Inflammatory macrophage (primary cell): ENCODE measurements at places on chromosomes 1 and 21.
A peak's percentile ranks its signal among the peaks of the same experiment; 100 is the strongest.

- DNase-seq: no peak
These were observed 27.0 kb downstream of the DISC1 start for GRCh38 chr1:231653632-231654031.

DNA sequence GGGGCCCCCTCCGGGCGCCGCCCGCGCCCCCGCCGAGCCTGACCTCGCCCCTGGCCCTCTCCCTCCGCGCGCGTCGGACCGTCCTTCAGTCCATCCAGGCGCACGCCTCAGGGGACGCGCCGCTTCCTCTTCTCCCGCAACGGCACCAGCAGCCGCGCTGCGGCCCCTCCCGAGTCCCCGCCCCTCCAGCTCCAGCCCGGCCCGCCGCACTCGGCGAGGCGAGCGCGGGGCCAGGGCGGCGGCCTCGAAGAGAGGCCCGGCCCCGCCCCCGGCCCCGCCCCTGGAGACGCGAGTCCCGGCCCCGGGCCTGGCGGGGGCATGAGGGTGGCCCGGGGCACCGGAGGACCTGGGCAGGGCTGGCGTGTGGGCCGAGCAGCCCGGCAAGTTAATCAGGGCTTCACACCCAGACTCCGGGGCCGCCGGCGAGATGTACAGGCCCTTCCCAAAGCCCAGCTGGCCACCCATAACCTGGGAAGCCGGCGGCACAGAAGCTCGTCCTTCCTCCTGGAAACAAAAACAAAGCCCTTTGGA, at the start of gene IGSF3:
Gene IGSF3, minus strand, starts transcription at position 159 of the 531 bp plus-strand sequence. CDS start 1,407 bp downstream, outside the sequence.
- DNase-seq: peak; percentile 62

- DNase-seq: no peak
These were observed 3.0 kb downstream of the USP1 start for GRCh38 chr1:62439652-62440371.

DNA sequence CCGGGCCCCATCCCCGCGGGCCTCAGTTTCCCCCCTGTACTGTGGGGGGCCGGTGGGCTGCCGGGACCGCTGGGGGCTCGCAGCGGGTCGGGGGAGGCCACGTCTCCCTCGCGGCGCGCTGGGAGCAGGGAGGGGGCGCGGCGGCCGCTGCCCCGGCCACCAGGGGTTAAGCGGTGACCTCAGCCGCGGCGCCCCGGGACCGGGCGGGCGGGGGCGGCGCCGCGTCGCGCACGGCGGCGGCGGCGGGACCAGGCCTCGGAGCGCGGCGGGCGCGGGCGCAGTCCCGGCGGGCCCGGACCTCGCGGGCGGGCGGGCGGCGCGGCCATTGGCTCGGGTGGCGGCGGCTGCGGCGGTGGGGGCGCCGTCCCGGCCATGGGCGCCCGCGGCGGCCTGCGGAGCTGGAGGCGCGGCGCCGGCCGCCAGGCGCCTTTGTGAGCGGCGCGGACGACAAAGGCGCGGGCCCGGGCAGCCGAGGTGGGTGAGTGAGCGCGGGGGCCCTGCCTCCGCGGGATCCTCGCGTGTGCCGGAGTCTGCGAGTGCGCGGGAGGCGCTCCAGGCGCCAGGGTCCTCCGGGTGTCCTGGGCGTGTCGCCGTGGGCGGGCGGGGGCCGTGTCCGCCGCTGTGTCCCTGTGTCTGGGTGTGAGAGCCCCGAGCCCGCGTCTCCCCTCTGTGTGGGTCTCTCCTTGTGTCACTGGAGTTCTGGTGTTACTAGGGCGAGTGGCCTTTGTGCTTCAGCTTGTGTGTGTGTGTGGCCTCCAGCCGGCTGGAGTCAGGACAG, at the start of gene ARHGEF10L:
Gene ARHGEF10L, plus strand, starts transcription at position 222 of the 778 bp plus-strand sequence. CDS start 40,898 bp downstream, outside the sequence.
- DNase-seq: no peak

GRCh38 chr1:171429137-171429536, 56.2 kb upstream of the PRRC2C start:
- DNase-seq: no peak

GRCh38 chr1:26696654-26697430, 1.0 kb downstream of the ARID1A start:
- DNase-seq: peak; percentile 50

DNA sequence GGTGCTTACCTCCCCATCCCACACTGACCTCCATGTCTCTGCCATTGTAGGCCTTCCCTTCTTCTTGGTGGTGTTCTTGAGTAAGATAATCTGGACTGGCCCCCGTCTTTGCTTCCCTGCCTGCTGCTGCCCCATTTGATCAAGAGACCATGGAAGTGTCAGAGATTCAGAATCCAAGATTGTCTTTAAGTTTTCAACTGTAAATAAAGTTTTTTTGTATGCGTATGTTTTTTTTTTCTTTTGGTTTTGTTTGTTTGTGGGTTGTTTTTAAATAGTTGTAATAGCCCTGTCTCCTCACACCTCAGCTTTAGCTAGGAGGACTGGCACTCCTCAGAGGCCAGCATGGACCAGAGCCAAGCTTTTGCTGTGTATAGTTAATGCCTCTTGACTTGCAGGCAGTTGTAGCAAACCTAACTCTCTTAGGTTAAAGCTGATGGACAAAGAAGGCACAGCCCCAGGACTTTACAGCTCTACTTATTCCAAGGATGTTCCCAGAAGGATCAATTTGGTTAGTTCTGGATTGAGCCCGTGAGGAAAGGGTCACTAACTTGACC, 5.6 kb upstream of the YBX1 start:
- no peak for DNase-seq

GRCh38 chr21:36707763-36708285, 8.9 kb downstream of the SIM2 start:
- no peak for DNase-seq

- DNase-seq: peak; percentile 71
These were observed 1.2 kb upstream of the UBAP2L start for GRCh38 chr1:154219541-154219940.

DNA sequence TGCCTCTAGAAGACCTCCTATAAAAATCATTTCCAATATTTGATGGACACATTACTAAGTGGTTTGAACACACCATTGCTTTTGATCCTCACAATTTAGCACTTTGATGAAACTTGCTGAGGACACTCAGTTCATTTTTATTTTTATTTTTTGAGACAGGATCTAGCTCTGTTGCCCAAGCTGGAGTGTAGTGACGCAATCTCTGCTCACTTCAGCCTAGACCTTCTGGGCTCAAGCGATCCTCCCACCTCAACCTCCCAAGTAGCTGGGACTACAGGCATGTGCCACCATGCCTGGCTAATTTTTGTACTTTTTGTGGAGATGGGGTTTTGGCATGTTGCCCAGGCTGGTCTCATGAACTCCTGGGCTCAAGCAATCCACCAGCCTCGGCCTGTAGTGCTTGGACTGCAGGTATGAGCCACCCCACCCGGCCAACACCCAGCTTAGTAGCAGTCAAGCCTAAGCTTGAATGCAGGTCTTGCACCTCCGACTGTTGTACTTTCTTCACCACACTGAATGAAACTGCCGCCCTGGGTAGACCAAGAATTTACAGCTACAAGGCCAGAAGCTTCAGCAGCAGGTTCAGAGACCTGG, 24.8 kb upstream of the ATP2B4 start:
- peak; percentile 50 for DNase-seq

DNA sequence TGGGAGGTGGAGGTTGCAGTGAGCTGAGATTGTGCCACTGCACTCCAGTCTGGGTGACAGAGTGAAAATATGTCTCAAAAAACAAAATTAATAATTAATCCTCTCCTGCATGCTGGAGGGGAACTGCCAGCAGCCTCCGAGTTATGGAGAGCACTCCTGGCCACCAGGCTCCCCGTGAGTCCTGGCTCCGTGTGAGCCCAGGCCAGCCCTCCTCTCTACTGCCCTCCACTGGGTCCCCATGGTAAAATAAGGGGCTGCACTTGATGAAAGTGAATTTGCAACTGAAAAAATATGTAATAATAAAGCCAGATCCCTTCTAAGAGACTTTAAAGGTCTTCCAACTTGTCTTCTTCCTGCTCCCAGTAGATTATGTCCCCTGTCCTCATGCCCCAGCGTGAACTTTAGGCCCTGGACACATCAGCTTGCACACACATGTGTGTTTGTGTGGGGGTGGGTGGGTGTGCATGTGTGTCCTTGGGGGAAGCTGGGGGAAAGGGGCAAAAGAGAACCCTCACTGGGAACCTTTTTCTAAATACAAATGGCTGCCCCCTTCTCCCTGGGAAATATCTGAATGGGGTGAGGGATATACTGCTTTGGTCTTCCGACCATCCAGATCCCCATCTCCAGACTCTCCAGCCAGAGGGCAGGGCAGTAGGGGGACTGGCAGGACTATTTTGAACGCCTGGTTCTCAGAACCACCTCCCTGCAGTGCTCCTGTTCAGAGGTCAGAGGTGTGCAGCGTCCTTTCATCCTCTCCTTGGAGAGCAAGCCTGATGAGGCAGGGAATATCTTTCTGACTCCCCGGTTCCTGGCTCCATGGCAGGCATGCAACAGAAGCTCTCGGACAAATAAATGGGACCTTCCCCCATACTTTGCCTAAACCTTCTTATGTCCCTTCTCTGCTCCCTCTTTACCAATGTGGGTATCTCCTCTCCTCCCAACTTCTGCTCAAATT, 26.2 kb downstream of the NEK2 start:
- peak; percentile 46 for DNase-seq

- DNase-seq: no peak
These were observed 42.9 kb downstream of the COL18A1 start for GRCh38 chr21:45447821-45448220.

DNA sequence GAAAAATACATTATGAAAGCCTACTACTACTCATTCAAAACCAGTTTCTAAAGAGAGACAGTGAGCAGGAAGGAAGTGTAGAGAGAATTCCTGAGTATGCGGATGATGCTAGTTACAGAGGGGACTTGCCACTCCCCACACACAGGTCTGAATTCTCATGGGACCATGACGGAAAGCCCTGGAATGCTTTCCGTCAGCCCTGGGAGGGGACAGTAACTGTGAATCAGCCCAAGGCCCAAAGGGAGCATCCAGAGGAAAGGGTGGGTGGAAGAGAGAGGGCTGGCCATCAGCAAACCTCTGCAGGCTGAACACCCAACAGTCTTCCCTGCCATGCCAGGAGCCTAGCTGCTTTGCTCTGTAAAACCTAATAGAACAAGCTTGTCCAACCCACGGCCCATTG, 36.4 kb downstream of the RCSD1 start:
- DNase-seq: no peak

- DNase-seq: peak; percentile 87
These were observed 1.4 kb downstream of the KLHL21 start for GRCh38 chr1:6601049-6601922.

DNA sequence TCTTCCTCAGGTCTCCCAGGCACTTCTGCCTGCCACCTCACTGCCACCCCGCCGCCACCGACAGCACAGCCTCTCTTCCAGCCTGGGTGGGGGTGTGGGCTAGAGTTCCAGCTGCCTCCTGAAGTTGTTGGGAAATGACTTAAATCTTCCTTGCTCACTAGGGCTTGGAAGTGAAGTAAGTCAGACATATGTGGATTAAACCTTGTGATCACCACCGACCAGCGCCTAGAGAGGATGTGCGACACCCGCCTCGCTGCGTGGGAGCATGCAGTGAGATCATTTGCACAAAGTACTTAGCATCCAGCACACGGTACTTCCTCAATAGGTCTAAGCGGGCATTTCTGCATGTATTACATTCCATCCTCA, 71.4 kb upstream of the FAM20B start:
- DNase-seq: peak; percentile 48

GRCh38 chr1:116920211-116920610, 10.5 kb downstream of the PTGFRN start:
- DNase-seq: no peak

DNA sequence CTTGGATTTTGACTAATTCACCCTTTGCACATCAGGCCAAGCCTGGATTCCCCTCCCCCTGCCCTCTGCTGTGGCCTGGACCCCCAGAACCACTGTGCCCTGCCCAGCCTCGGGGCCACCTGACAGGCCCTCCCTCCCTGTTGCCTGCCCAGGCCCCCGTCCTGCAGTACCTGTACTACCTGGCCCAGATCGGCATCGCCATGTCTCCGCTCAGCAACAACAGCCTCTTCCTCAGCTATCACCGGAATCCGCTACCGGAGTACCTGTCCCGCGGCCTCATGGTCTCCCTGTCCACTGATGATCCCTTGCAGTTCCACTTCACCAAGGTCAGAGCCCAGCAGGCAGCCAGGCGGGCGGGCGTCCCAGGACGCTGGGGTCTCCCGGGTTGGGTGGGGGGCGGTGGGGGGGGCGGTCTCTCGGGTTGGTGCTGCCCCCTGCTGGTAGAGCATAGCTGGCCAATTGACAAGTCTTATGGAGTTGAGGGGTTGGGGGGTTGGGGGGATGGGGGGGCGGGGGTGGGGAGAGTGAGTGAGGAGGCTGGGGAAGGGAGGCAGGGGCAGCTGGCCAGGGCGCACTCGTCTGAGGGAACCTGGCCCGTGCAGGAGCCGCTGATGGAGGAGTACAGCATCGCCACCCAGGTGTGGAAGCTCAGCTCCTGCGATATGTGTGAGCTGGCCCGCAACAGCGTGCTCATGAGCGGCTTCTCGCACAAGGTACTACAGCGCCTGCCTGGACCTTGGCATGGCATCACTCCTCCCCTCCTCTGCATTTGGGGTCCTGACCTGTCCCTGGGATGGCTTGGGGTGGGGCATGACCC, 10.7 kb downstream of the AMPD2 start:
- no peak for DNase-seq

- DNase-seq: no peak
These were observed 41.5 kb downstream of the CEP350 start for GRCh38 chr1:179996099-179996498.

DNA sequence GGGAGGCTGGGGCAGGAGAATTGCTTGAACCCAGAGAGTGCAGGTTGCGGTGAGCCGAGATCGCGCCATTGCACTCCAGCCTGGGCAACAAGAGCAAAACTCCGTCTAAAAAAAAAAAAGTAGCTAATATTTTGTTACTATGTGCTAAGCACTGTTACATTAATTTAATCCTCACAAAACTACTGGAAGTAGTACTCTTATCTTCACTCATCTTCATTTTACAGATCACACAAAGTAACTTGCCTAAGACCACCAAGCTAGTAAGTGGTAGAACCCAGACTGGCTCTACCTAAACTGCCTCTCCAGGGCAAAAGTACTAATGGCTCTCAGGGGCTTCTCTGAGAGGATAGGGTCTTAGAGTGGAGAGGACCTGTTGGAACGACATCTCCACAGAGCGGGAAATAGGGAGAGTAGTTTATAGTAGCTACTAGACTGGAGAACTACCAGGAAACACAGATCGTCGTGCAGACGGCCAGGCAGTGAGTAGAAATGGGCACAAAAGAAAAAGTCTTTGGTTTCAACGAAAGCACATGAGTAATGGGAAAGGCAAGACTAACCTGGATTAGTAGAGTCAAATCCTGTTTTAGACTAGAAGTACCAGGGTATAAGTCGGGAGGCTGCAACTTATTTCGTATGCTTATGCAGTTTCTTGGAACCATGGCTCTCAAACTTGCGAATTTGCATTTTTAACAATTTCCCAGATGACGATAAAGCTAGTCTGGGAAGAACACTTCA, 1.4 kb downstream of the CLCC1 start:
- no peak for DNase-seq
